ENCODE measurements at places on chromosomes 4 and X. TPM values are rescaled to one million over a fixed set of nuclear protein-coding genes. Genes with fewer than 3 reads are reported as not detected.

The MXD4 gene
- 24.6 TPM for total RNA-seq

The LAMTOR3 gene
- 28.9 TPM for total RNA-seq

- H3K36me3 ChIP-seq, result no peaks in the 10 kb centered on the region
- no peaks in the 10 kb centered on the region for H3K27me3 ChIP-seq
- no peak overlapping the region for H3K27ac ChIP-seq
- no peak overlapping the region for H3K4me3 ChIP-seq
- no peak for DNase-seq
Observed at GRCh38 chr4:42720533-42720932, 63.6 kb upstream of the ATP8A1 start.

GRCh38 chr4:99875071-99875470 lies 19.2 kb downstream of the LAMTOR3 start:
- H3K36me3 ChIP-seq, result peaks cover 32% of the 10 kb centered on the region
- no peak overlapping the region for H3K4me3 ChIP-seq
- H3K27ac ChIP-seq, result no peak overlapping the region
- no peak for DNase-seq

DNA sequence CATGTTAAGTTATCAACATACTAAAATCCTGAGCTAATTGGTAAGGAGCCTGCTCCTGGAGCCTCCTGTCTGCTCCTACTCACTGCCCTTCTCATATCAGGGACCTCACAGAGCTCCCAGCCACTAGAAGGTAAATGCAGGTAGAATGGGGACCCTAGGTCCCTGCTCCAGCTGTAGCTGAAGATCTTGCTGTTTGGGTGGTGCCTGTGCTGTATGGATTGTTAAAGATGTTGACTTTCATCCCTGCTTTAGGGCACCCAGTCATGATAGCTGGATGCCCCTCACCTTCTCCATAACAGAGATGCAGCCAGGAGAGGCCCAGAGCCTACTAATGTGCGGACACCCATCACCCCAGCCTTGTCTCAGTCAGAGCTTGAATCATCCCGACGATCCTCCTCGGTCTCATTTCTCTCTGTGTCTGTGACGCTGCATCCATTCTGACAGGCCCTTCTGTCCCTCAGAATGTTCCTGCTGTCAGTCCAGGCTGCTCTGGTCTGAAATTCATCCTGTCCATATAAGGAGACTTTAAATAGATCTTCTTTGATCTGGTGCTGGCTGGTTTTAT lies 341.7 kb upstream of the GATB start:
- H3K27me3 ChIP-seq, result no peaks in the 10 kb centered on the region
- H3K36me3 ChIP-seq, result peaks cover 54% of the 10 kb centered on the region
- H3K27ac ChIP-seq, result peak overlapping the region; percentile 99
- no peak for DNase-seq

- peaks cover 16% of the 10 kb centered on the region for H3K4me1 ChIP-seq
- H3K27me3 ChIP-seq, result peaks cover 75% of the 10 kb centered on the region
- H3K4me3 ChIP-seq, result peak overlapping the region; percentile 57
- no peaks in the 10 kb centered on the region for H3K36me3 ChIP-seq
Observed at GRCh38 chr4:76689145-76689817, 208.7 kb downstream of the SOWAHB start.

GRCh38 chrX:150377005-150377404 lies 13.9 kb downstream of the MAMLD1 start:
- H3K4me1 ChIP-seq, result peaks cover 5% of the 10 kb centered on the region
- no peaks in the 10 kb centered on the region for H3K27me3 ChIP-seq
- no peak overlapping the region for H3K4me3 ChIP-seq
- H3K36me3 ChIP-seq, result no peaks in the 10 kb centered on the region
- no peak for DNase-seq

DNA sequence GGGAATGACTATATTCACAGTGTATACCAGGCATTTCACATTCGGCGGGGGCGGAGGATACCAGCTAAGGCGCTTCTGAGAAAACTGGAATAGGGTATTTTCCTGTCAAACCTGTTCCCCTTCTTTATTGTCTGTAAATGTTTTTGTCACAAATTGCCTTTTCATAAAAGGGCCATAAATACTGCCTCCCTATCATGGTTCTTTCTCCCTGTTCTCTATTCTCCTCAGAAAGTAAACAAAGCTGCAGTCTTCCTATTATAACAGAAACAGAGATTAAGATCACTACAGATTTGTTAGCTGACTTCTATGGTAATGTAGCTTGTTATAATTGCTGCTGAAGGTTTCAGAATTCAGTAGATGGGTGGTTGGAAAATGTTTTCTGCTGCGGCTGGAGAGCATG lies 32.2 kb downstream of the MID2 start:
- no peak overlapping the region for H3K27ac ChIP-seq
- DNase-seq, result no peak
- H3K36me3 ChIP-seq, result no peaks in the 10 kb centered on the region
- no peaks in the 10 kb centered on the region for H3K27me3 ChIP-seq
- H3K4me1 ChIP-seq, result no peaks in the 10 kb centered on the region

- DNase-seq, result no peak
- peaks cover 6% of the 10 kb centered on the region for H3K27me3 ChIP-seq
- no peaks in the 10 kb centered on the region for H3K4me1 ChIP-seq
- no peak overlapping the region for H3K4me3 ChIP-seq
Observed at GRCh38 chrX:30301963-30302362, 7.2 kb downstream of the NR0B1 start.

- no peak overlapping the region for H3K4me3 ChIP-seq
- H3K27ac ChIP-seq, result no peak overlapping the region
- no peak for DNase-seq
- peaks cover 6% of the 10 kb centered on the region for H3K4me1 ChIP-seq
Observed at GRCh38 chrX:71212536-71212935, 10.5 kb upstream of the GJB1 start.

DNA sequence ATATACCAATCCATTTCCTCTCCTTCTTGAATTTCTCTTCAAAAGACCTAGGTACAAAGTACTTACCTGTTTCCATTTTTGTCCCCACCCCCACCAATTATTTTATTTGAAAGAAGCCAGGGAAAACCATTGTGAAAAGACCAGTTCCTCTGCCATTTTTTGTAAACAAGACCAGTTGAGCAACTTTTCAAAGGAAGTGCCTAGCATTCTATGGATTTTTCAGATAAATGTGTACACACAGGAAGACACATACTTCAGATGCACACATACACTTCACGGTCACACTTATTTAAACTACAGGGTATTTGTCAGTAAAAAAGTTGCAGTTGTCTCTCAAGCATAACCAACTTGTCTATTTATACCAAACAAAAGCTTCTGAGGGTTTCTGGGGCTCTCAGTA lies 587.2 kb upstream of the KLHL4 start:
- DNase-seq, result no peak
- H3K27ac ChIP-seq, result no peak overlapping the region
- no peak overlapping the region for H3K4me3 ChIP-seq
- H3K27me3 ChIP-seq, result no peaks in the 10 kb centered on the region
- H3K36me3 ChIP-seq, result no peaks in the 10 kb centered on the region
- H3K4me1 ChIP-seq, result no peaks in the 10 kb centered on the region

GRCh38 chr4:64271601-64272081 lies 137.6 kb downstream of the TECRL start:
- H3K27me3 ChIP-seq, result no peaks in the 10 kb centered on the region
- no peak for DNase-seq
- no peaks in the 10 kb centered on the region for H3K4me1 ChIP-seq
- no peaks in the 10 kb centered on the region for H3K36me3 ChIP-seq
- no peak overlapping the region for H3K4me3 ChIP-seq
- no peak overlapping the region for H3K27ac ChIP-seq

DNA sequence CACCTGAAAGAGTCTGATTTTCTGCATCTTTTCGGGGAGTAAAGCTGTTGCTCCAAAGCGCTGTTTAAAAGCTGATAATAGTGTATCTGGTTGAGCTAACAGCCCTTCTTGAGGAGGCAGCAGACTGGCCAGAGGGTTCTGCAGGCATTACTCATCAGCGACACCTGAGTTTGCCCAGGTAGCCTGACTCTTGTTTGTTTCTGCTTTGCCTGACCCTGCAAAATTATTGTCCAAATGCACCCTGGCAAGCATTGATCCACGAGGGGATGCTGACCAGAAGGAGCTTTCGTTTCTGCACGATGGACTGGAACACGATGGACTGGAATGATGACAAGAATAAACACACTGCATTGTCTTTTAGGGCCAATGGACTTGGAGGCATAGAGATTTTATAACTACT lies 6.2 kb downstream of the CD99 start:
- DNase-seq, result no peak
- H3K27ac ChIP-seq, result peak overlapping the region; percentile 82
- H3K4me3 ChIP-seq, result peak overlapping the region; percentile 41

DNA sequence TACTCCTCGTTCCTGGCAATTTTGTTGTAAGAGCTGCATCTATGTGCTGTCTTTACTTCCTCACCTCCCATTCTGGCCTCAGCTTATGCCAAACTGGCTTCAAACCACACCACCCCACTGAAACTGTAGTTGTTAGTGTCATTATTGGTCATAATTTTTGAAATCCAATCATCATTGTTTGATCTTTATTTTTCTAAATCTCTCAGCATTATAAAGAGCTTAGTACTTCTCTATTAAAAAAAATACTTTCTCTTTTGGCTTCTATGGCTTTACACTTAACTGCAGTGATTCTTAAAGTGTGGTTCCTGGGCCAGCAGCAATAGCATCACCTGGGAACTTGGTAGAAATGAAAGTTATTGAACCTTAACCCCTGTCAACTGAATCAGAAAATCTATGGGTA lies 83.5 kb upstream of the GRPR start:
- no peak overlapping the region for H3K27ac ChIP-seq
- peaks cover 8% of the 10 kb centered on the region for H3K4me1 ChIP-seq
- no peaks in the 10 kb centered on the region for H3K27me3 ChIP-seq
- DNase-seq, result no peak
- H3K36me3 ChIP-seq, result no peaks in the 10 kb centered on the region

DNA sequence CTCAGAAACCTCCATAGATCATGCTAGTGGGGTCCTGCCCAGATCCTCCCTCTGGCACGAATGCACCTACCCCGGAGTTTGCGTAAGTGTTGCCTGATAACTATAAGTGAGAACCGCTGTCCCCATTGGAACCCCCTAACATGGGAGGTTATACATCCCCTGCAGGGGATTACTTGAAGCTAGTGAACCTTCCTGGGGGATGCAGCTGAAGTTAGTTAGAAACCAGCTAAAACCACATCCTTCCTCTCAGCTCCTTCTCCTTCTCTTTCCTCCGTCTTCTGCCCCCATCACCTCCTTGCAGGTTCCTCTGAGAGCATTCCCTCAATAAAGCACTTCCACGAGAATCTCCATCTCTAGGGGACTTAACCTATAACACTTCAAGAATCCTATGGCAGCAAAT lies 95.0 kb downstream of the ZNF827 start:
- no peaks in the 10 kb centered on the region for H3K27me3 ChIP-seq
- H3K4me3 ChIP-seq, result no peak overlapping the region
- peaks cover 28% of the 10 kb centered on the region for H3K36me3 ChIP-seq
- no peak for DNase-seq
- H3K4me1 ChIP-seq, result peaks cover 30% of the 10 kb centered on the region

DNA sequence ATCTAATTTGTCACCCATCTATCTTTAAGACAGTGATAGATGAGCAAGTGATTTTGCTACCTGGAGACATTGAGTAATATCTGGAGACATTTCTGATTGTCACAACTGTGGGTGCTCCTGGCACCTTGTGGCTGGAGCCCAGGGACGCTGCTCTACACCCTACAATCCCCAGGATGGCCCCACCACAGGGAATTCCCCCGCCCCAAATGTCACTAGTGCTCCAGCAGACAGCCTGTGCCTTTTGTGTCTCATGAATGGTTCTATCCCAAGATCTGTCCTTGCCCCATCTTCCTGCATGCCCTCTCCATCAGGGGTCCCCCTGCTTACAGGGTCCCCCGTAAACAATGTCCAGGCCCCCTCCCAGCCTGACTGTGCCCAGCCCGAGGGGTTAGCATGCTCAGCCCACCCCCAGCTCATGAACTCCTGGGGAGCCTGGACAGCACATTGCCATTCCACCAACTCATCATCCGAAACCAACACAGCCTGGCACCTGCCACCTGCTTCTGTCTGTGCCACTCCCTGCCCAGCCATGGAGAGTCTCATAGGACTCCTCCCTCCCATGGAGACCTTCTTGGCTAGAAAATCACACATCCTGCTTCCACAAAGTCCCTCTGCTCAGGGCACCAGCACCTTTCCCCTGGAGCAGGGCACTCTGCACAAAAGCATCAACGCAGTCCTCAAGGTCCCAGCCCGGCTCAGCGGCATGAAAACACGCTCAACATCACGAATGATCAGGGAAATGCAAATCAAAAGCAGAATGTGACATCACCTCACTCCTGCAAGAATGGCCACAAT lies 5.7 kb downstream of the P2RY8 start:
- no peak overlapping the region for H3K27ac ChIP-seq
- DNase-seq, result no peak
- no peak overlapping the region for H3K4me3 ChIP-seq
- H3K36me3 ChIP-seq, result peaks cover 22% of the 10 kb centered on the region
- H3K27me3 ChIP-seq, result no peaks in the 10 kb centered on the region

- no peak overlapping the region for H3K27ac ChIP-seq
- H3K27me3 ChIP-seq, result no peaks in the 10 kb centered on the region
- H3K36me3 ChIP-seq, result no peaks in the 10 kb centered on the region
- no peak overlapping the region for H3K4me3 ChIP-seq
Observed at GRCh38 chr4:38359113-38359512, 304.9 kb upstream of the KLF3 start.
